ENCODE measurements at places on chromosomes 1 and 21.

GRCh38 chr1:243286409-243287122, 30.7 kb downstream of the SDCCAG8 start:
- no peak for DNase-seq

DNA sequence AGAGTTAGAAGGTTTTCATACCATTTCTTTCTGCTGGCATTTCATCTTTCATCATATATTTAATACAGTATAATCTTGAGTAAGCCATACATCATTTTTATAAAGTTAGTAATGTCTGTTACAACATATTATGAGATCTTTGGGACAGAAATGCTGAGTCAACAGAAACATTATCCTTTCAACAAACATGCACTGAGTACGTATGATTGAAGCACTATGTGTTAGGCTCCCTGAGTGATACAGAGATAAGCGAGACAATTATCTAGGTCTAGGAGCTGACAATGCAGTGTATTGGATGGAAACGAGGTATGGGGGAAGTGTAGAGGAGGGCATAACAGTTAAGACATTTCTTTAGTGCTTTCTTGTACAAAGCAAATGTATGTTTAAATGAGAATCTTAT, 19.7 kb upstream of the GPR52 start:
- no peak for DNase-seq

DNA sequence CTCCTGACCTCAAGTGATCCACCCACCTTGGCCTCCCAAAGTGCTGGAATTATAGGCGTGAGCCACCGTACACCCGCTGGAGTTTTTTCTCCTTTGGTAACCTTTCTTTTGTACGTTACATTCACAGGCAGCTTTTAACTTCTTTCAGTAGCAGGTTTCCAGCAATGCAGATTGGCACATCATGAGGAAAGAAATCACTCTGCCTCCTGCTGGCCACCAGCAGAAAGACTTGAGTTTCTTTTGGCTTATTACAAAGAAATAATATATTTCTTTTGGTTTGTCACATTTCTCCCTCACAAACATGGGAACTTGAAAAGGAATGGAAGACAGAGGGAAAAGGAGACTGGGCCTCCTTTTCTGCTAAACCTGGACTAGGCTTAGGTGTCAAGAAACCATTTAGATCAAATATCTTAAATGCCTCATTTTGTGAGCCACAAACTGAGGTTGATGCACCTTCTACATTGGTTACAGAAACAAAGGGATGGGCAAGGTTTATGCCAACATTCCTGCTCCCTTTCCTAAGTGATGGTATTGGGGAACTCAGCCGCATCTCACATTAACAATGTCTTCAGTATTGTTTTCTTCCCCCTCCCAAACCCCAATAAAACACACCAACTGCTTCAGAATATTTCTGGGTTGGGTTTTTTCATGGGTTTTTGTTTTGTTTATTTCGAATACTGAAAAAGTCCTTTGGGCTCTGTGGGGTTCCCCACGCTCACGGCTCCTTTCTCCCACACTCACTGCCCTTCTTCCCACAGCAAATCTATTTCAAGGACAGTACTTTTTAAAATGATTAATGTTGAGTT, 7.7 kb downstream of the ENSA start:
- peak; percentile 83 for DNase-seq

DNA sequence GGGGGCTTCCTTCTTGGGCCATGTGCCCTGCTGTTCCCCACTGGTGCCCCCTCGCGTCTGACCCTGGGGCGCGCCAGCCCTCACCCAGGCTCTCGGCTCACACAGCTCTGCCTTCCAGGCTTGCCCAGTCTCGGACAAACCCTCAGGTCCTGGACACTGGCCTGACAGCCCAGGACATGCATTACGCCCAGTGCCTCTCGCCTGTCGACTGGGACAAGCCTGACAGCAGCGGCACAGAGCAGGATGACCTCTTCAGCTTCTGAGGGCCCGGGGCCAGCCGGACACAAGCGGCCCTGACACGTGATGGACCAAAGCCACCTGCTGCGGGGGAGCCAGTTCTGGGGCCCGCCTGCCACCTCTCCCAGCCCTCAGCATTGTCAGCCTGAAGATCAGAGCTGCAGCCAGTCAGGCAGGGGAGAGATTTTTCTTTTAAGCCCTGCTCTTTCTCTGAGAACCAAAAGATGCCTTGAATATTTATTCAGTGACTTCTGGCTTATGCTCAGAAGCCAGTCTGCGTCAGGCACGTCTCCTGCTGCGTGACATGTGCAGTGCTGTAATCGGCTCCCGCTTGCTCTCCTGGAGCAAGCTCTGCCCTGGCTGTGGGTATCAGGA, 23.4 kb downstream of the LDLRAP1 start:
- DNase-seq = no peak

- no peak for DNase-seq
Observed at GRCh38 chr1:31742462-31743212, 21.5 kb downstream of the ADGRB2 start.

GRCh38 chr1:89815611-89816010, 5.2 kb upstream of the LRRC8D start:
- DNase-seq = no peak

GRCh38 chr1:60569189-60569588, 495.6 kb upstream of the C1orf87 start:
- no peak for DNase-seq

DNA sequence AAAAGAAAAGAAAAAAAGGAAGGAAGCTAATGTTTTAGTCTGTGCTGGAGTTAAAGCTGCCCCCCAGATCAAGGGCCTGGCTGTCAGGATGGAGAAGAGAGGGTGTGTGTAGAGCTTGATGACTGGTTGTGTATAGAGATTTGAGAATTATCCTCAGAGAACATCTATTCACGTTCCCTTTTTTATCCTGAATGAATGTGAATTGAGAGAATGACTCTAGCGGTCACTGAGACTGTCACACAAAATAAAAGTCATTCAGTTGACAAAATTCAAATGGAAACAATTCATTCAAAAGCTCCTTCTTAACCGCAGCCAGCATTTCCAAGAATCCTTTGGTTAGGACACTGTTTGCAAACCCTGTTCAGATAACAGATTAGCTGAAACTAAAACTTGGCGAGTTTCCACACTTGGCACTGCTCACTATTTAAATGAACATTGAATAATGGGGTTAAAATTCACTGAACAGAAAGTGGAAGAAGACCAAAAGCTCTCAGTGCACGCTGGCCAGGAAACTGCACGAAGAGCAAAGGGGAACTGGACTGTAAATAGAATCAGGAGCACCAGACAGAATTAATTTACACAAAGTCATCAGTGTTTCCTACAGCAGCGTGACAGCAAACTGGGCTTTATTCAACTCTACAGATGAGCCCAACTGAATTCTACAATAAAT, 13.6 kb upstream of the FAM89A start:
- no peak for DNase-seq

GRCh38 chr1:84415396-84415795, 17.1 kb downstream of the DNASE2B start:
- DNase-seq = no peak

DNA sequence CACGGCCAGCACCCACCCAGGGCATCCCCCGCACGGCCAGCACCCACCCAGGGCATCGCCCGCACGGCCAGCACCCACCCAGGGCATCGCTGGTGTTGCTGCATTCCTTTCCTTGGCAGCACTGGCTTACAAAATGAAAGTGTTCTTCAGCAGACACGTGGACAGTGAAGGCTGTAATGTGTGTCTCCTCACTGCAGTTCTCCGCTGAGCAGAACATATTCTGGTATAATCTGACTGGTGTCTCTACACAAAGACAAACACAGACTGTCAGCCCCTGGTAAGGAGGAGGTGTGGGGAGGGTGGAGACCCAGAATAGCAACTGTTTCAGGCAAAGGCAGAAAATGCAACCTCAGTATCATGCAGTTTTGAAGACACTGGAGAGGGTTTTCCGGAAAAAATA, 7.3 kb downstream of the LYPD8 start:
- no peak for DNase-seq

- no peak for DNase-seq
Observed at GRCh38 chr1:24803987-24804530, 58.8 kb downstream of the CLIC4 start.

DNA sequence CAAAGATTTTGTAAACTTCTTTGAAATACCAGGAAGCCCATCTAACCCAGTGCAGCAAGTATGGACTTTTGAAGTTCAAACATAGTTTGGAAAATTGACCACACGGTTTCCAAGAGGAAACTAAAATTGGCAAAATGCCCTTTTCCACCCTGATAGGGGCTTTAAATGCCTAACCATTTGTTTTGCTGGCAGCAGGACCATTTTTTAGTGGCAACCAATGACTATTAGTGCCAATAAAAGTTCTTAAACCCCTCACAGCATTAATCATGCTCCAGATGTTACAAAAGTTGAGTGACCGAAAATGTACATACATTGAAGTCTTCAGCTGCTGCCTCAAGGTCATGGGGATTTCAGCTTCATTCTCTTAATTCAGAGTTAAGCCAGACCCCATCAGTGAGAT, 46.4 kb upstream of the ENAH start:
- no peak for DNase-seq

- DNase-seq = no peak
Observed at GRCh38 chr1:57384901-57385300, 39.0 kb downstream of the DAB1 start.

DNA sequence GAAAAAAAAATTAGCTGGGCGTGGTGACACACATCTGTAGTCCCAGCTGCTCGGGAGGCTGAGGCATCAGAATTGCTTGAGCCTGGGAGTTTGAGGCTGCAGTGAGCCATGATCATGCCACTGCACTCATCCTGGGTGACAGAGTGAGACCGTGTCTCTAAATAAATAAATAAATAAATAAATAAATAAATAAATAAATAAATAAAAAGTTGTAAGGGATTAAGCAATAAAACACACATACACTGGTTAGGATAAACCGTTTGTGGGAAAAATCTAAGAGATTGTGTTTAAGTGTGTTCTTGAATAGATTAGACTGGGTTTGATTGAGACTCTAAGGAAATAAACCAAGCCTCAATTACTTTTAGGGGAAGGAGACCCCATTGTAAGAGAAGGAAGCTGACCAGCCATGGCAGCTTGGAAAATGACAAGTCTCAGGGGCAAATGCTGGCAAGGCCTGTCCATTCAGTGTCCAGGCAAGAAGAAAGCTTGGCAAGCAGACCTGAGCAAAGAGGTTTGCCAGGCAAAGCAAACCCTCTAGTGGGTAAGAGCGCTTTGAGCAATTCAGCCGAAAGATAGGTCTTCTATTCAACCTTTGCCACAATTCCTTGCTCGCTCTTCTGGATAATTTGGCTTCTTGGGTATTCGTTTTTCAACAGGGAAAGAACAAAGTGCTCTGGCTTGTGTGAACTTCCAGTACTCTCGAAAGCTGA, 106.9 kb upstream of the SERBP1 start:
- DNase-seq = no peak

GRCh38 chr1:212646588-212646987, 38.0 kb downstream of the ATF3 start:
- no peak for DNase-seq

DNA sequence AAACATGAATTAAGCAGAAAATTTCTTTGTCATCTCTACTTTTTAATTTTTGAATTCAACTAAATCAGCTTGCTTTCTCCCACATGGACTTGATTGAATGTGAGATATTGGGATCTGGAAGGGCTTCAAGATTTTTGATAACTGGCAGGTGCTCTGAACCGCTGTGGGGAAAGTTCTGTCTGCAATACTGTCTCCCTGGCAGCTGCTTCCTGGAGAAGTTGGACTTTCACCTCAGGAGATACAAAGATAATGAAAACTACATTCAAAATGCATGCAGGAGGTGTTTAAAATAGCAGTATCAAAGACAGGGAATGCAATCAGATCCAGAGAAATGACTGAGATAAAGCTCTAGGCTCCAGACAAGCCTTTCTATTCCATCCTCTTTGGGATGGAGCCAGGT, 338.3 kb downstream of the NEGR1 start:
- no peak for DNase-seq

DNA sequence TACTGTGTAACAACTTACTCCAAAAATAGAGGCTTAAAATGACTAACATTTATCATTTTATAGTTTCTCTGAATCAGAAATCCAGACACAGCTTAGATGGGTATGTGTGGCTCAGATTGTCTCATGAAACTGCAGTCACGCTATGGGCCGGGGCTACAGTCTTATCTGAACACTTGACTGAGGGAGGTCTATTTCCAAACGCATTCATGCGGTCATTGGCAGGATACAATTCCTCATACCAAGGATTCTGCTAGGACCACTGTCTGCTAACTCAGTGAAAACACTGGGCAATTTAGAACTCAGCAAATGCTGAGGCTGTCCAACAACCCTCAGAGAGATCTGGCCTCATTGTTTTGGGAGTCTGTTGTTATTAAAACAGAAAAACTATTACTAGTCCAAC, 178.6 kb downstream of the TBX15 start:
- DNase-seq = no peak

GRCh38 chr1:208349694-208350330, 105.6 kb upstream of the PLXNA2 start:
- DNase-seq = no peak

- peak; percentile 94 for DNase-seq
Observed at GRCh38 chr1:156114101-156114918, at the start of gene LMNA. Gene LMNA (plus strand): TSS chr1:156114711. CDS start chr1:156114919, 208 bp downstream.

DNA sequence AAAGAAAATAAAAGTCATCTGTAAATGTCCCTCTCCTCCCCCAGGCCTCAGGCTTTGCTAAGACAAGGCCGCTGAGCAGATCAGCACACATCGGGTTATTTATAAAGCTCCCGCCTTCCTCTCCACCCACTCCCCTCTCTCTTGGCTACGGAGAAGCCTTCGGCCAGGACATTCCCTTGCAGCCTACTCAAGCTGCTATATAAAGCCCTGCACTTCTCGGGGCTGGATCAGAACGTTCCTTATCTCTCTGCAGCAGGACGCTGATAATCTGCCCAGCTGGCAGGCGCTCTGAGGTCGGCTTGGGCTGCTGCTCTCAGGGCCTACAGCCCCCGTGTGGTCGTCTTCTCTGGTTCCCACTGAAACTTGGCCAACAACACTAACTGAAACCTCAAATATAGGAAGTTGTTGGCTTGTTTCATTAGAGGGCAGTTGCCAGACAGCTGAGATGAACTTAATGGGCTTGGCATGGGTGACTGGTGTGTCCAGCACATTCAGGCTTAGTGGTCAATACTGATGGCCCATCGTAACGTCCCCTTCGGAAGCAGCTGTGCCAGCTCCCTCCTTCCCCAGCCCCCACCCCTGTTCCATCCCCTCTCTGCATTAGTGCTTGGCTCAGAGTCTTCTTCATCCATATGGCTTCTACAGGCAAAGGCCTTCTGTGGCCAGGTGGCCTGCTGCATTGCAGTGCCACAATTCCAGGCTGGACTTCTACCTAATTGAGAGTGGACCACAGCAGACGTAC, 64.6 kb downstream of the IER5 start:
- DNase-seq = no peak

- peak; percentile 81 for DNase-seq
Observed at GRCh38 chr1:2415801-2416208, 3.4 kb upstream of the PEX10 start.

DNA sequence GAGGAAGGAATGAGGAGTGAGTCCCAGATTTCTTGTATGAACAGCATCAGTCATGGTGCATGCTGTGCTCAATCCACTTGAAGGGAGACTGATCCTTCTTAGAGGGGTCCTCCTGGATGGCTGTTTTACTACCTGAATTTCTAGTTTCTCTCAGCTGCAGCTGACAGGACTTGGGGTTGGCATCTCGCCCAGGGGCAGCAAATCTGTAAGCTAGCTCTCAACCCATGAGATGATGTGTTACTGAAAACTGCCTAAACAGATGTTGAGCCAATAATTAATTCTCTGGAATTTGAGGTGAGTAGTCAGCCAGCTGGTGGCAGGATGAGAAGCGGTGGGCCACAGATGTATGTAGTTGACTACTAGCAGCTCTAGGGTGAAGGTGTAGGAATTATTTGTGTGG, 19.6 kb downstream of the BACH1 start:
- no peak for DNase-seq

- DNase-seq = peak; percentile 57
Observed at GRCh38 chr21:45987121-45987711, 5.6 kb downstream of the COL6A1 start.

GRCh38 chr1:228839656-228840055, 104.4 kb downstream of the RHOU start:
- no peak for DNase-seq

Measured in activated effector memory CD4-positive, alpha-beta T cell treated with anti-CD3 and anti-CD28 coated beads, Interleukin-2, amount 50 U/mL, for 16 hours (primary cell).